Fibroblast of skin of right biceps (primary cell): ENCODE measurements at places on chromosomes 2 and 18.

GRCh38 chr2:146989741-146990140 is 855.1 kb upstream of the ACVR2A start:
- no peak for DNase-seq

- DNase-seq, result peak; percentile 88
Measured at GRCh38 chr2:223494942-223495341, 107.2 kb downstream of the SCG2 start.

- no peak for DNase-seq
Measured at GRCh38 chr2:100390001-100390940, 27.2 kb downstream of the CHST10 start.

GRCh38 chr2:49861821-49862220 is 707.5 kb upstream of the FSHR start:
- DNase-seq, result peak; percentile 0

- DNase-seq, result no peak
Measured at GRCh38 chr2:166609183-166609959, 115.3 kb upstream of the SCN7A start.

- peak; percentile 68 for DNase-seq
Measured at GRCh38 chr18:24514439-24514838, 54.0 kb downstream of the HRH4 start.
